ENCODE measurements at places on chromosomes 3 and 15. TPM values are rescaled to one million over a fixed set of nuclear protein-coding genes. Genes with fewer than 3 reads are reported as not detected.

CSPG4 gene
- total RNA-seq, result not detected

RLBP1 gene
- not detected for total RNA-seq

- no peak overlapping the region for H3K27ac ChIP-seq
- H3K4me1 ChIP-seq, result no peaks in the 10 kb centered on the region
- peaks cover 9% of the 10 kb centered on the region for H3K27me3 ChIP-seq
- H3K4me3 ChIP-seq, result no peak overlapping the region
These were observed 149.1 kb downstream of the TJP1 start for GRCh38 chr15:29672923-29673809.

GRCh38 chr3:71064956-71065763 is 518.4 kb downstream of the FOXP1 start:
- H3K27ac ChIP-seq, result peak overlapping the region; percentile 92
- DNase-seq, result peak; percentile 61
- H3K36me3 ChIP-seq, result peaks cover 17% of the 10 kb centered on the region
- peaks cover 61% of the 10 kb centered on the region for H3K4me1 ChIP-seq
- H3K4me3 ChIP-seq, result peak overlapping the region; percentile 85

CD200 gene
- 9.2 TPM for total RNA-seq

DNA sequence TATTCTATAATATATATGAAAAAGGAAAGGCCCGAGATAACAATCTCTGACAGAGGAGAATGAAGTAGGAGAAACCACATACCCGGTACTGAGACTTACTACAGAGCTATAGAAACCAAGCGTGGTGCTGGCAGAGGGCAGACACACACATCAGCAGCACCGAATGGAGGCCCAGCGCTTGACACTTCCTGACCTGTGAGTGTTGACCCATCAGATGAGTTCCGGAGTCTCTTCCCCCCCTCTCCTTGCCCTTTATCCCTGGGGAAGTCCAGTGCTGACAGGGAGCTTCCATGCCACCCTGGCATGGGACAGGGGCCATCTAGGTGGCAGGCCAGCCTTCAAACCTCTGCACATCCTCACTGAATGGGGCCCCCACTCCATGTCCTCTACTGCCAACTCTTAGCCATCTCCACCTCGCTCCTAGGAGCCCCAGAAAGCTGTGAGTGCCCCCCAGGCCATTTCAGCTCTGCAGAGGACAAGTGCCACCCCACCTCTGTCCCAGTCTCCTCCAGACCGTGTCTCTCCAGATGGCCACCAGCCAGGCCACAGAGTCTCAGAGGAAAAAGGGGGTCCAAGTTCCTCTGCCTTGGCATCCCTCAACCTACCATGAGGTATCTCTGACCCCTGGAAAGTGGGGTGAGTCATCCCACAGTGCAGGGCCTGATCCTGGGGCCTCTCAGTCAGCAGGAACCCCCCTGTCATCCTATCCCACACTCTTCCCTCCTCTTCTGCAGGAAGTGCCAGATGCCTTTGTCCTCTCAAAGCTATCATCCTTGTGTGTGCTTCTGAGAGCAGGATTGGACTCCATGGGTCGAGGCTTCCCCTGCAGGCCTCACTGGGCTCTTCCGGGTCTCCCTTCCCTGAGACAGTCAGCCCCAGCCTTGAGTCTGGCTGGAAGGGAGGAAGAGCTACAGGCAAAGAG is 116.5 kb upstream of the ALDH1A3 start:
- H3K4me3 ChIP-seq, result no peak overlapping the region
- peaks cover 15% of the 10 kb centered on the region for H3K27me3 ChIP-seq

GOLGA8R gene
- 4.2 TPM for total RNA-seq

DNA sequence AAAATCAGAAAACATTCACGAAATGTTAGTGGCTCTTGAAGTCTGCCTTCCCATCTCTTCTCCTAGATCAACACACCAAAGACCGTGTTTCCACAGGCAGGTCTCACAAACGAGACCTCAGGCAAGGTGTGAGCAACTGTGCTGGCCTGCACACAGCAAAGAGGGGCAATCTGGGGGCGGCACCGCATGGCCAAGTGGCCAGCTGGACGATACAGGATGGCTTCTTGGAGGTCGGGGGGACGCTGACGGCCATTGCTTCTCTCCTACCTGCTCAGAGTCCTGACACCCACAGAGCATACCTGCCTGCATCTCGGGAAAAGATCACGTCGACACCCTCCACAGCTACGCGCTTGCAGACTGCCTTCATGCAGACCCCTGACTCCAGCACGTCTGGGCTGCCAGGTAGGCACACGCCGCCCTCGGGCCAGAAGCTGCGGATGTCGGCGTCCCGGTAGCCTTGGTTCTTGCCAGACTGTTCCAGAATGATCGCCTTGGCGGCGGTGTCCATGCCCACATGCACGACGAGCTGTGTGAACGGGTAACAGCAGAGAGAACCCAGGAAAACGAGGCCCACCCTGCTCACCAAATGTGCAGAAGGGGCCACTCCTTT is 38.4 kb downstream of the PGPEP1L start:
- H3K27ac ChIP-seq, result no peak overlapping the region
- H3K27me3 ChIP-seq, result no peaks in the 10 kb centered on the region
- no peak overlapping the region for H3K4me3 ChIP-seq
- no peak for DNase-seq

GRCh38 chr3:160006282-160007163 is 17.9 kb downstream of the IL12A start:
- H3K4me1 ChIP-seq, result peaks cover 30% of the 10 kb centered on the region
- no peak for DNase-seq
- no peaks in the 10 kb centered on the region for H3K36me3 ChIP-seq
- no peak overlapping the region for H3K27ac ChIP-seq
- no peak overlapping the region for H3K4me3 ChIP-seq
- H3K27me3 ChIP-seq, result no peaks in the 10 kb centered on the region

DNA sequence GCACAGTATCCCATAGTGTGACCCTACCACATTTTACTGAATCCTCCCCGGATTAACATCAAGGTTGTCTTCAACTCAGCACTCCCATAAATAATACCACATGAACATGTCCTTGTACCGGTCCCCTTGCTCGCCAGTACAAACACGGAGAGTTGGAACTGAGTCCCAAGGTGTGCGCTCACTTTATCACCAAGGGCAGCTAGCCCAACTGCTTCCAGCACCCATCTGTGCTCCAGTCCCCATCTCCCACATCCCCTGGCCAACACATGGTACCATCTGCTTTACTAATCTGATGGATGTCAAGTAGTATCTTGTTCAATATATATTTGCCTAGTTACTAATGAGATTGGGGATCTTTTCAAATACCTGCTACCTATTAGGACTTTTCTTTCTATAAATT is 64.7 kb downstream of the ISG20 start:
- H3K27ac ChIP-seq, result no peak overlapping the region
- no peaks in the 10 kb centered on the region for H3K36me3 ChIP-seq
- H3K4me3 ChIP-seq, result no peak overlapping the region

STARD5 gene
- total RNA-seq, result 4.2 TPM

REC114 gene
- not detected for total RNA-seq
